Nasal cavity respiratory epithelium epithelial cell of viscerocranial mucosa (primary cell): ENCODE measurements at places on chromosomes 4 and X. TPM values are rescaled to one million over a fixed set of nuclear protein-coding genes. Genes with fewer than 3 reads are reported as not detected.

The TLR2 gene
- total RNA-seq, result 2.1 and 35.6 TPM in 2 replicates

The CT55 gene
- not detected in 2 replicates for total RNA-seq

The FHIP1A gene
- 31.1 and 53.2 TPM in 2 replicates for total RNA-seq

The INPP4B gene
- 35.6 and 39.3 TPM in 2 replicates for total RNA-seq

The RAB41 gene
- not detected in 2 replicates for total RNA-seq

The PIM2 gene
- total RNA-seq, result 5.9 and 6.5 TPM in 2 replicates

The GAGE13 gene
- not detected in 2 replicates for total RNA-seq

The CXCL1 gene
- total RNA-seq, result 4.1 and 88.6 TPM in 2 replicates

The EREG gene
- 26.4 and 160 TPM in 2 replicates for total RNA-seq

The ARHGAP36 gene
- not detected in 2 replicates for total RNA-seq

The SLC9B1 gene
- 0.14 and 1.4 TPM in 2 replicates for total RNA-seq

The SPANXN3 gene
- total RNA-seq, result not detected in 2 replicates

The GUCY1A1 gene
- 1.4 and 1.8 TPM in 2 replicates for total RNA-seq

The ADAD1 gene
- not detected in 2 replicates for total RNA-seq

The CCSER1 gene
- total RNA-seq, result 9.6 and 19.6 TPM in 2 replicates

The MID1 gene
- total RNA-seq, result 2.7 and 13.3 TPM in 2 replicates

The UCHL1 gene
- total RNA-seq, result 10.1 and 23.9 TPM in 2 replicates

The FAM53A gene
- total RNA-seq, result 1.1 and 1.4 TPM in 2 replicates

The TLR1 gene
- total RNA-seq, result 0.34 and 0.78 TPM in 2 replicates

The MAGEA10 gene
- not detected in 2 replicates for total RNA-seq
